ENCODE measurements at places on chromosomes 12 and 14.

GRCh38 chr12:110253176-110253575 is 27.9 kb upstream of the ATP2A2 start:
- H3K27me3 ChIP-seq, result no peaks in the 10 kb centered on the region
- no peaks in the 10 kb centered on the region for H3K4me1 ChIP-seq
- no peaks in the 10 kb centered on the region for H3K36me3 ChIP-seq

DNA sequence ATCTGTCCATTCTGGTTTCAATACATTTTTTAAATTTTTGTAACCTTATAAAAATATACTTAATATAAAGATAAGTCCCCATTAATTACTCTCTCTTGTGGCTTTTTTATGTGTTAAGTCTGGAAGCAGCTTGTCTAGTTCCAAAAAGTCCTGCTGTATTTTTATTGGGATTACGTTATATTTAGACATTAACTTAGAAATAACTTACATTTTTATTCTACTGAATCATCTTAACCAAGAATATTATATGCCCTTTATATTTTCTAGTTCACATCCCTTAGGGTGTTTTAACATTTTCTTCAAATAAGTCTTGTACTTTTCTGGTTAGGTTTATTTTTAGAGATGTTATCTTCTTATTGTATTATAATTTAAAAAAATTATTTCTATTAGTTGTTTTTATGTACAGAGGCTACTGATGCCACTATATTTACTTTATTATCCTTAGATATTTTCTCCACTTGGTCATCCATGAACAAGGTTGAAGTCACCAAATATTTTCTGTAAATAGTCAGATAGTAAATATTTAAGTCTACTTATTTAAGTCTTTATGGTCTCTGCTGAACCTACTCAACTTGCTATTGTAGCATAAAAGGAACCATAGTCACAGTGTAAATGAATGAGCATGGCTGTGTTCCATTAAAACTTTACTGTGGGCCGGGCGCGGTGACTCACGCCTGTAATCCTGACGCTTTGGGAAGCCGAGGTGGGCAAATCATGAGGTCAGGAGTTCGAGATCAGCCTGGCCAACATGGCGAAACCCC is 132.4 kb upstream of the NEDD1 start:
- DNase-seq, result no peak
- no peaks in the 10 kb centered on the region for H3K4me1 ChIP-seq
- H3K27me3 ChIP-seq, result no peaks in the 10 kb centered on the region
- no peak overlapping the region for H3K27ac ChIP-seq
- no peaks in the 10 kb centered on the region for H3K36me3 ChIP-seq

DNA sequence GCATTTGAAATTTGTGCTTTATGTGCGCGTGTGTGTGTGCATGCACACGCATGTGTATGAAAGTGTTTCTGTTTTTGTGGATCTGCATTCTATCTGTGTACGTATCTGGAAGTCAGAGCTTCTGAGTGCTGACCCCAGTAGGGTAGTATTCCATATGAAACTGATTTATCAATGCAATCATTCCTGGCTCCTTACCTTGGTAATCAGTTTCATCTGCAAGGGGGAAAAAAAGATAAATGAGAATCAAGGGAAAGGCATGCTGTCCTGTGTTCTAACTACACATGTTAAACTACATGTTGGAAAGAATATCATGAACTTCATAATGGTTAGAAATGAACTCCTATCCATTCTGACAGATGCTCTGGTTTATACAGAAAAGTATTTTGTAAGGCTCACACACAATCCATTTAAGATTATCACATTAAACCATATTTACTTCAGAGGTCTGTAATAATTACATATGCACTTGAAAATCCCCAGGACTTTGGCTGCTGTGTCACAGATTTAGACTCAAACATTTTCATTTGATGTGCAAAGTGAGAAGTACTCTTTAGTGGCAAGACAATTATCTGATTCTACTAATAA is 276.1 kb upstream of the LMO3 start:
- no peak overlapping the region for H3K4me3 ChIP-seq
- H3K4me1 ChIP-seq, result no peaks in the 10 kb centered on the region
- no peak overlapping the region for H3K27ac ChIP-seq
- no peaks in the 10 kb centered on the region for H3K27me3 ChIP-seq

DNA sequence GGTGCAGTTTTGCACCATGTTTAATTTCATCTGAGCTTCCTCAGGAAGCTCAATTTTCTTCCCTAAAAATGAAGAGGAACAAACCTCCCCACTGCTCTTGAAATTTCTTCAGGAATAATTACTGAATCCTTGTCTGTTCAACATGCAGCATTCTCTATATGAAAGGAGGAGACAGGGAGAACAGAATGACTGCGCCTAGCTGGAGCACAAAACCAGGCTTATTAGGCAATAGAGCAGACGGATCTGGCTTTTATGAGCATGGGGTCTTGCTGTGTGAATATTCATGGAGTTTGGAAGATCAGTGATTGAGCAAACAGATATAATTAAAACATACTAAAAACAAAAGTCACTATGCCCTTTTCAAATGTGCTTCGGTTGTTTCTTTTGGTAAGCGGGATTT is 148.1 kb downstream of the SUDS3 start:
- H3K4me3 ChIP-seq, result no peak overlapping the region
- H3K27me3 ChIP-seq, result no peaks in the 10 kb centered on the region
- no peaks in the 10 kb centered on the region for H3K36me3 ChIP-seq
- no peak for DNase-seq
- no peaks in the 10 kb centered on the region for H3K4me1 ChIP-seq

GRCh38 chr12:132444957-132445883 is 44.7 kb upstream of the FBRSL1 start:
- H3K27ac ChIP-seq, result no peak overlapping the region
- H3K36me3 ChIP-seq, result no peaks in the 10 kb centered on the region
- no peak for DNase-seq

DNA sequence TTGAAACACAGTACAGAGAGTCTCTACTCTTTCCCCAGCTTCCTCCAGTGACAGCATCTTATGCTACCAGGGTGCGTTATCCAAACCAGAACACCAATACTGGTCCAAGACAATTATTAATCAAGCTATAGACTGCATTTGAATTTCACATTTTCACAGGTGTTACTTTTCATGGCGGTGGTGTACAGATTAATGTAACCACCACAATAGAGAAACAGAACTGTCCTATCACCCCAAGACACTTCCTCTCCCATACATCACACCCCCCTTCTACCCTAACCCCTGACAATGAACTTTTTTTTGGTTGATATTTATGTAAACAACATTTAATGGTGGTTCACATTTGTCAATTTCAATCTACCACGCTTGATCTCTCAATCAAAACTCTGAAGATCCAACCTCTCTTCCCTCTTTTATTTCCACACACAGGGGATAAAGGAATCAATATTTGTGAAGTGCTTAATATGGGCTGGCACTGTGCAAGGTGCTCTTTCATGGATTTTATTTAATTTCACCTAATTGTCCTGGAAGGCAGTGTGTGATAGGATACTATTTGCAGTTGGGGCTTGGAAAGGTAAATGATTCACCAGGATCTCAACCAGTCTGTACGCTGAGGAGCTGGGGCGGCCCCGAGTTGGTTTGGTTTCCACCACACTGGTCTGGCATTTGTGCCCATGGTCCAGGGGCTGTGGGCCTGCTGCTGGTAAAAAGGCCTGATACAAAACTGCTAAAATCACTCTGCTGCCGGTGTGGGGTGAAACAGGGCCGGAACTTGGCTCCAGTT is 54.6 kb upstream of the DICER1 start:
- H3K4me1 ChIP-seq, result no peaks in the 10 kb centered on the region
- H3K36me3 ChIP-seq, result no peaks in the 10 kb centered on the region
- no peaks in the 10 kb centered on the region for H3K27me3 ChIP-seq
- H3K27ac ChIP-seq, result no peak overlapping the region
- no peak overlapping the region for H3K4me3 ChIP-seq
- no peak for DNase-seq

GRCh38 chr14:104339829-104340228 is 201.4 kb downstream of the KIF26A start:
- H3K4me1 ChIP-seq, result no peaks in the 10 kb centered on the region
- no peaks in the 10 kb centered on the region for H3K36me3 ChIP-seq
- no peak for DNase-seq
- peaks cover 12% of the 10 kb centered on the region for H3K27me3 ChIP-seq
- no peak overlapping the region for H3K27ac ChIP-seq
- no peak overlapping the region for H3K4me3 ChIP-seq
